ENCODE measurements at places on chromosomes 3 and 15.

GRCh38 chr15:90929246-90930019, 2.9 kb downstream of the HDDC3 start:
- peaks cover 36% of the 10 kb centered on the region for H3K4me1 ChIP-seq
- H3K27me3 ChIP-seq, result no peaks in the 10 kb centered on the region
- peak overlapping the region; percentile 100 for H3K27ac ChIP-seq
- peaks cover 4% of the 10 kb centered on the region for H3K36me3 ChIP-seq

GRCh38 chr15:48954538-48954937, 9.2 kb downstream of the SHC4 start:
- DNase-seq, result no peak
- no peaks in the 10 kb centered on the region for H3K36me3 ChIP-seq
- no peaks in the 10 kb centered on the region for H3K4me1 ChIP-seq
- no peak overlapping the region for H3K4me3 ChIP-seq
- H3K27ac ChIP-seq, result no peak overlapping the region
- H3K27me3 ChIP-seq, result peaks cover 4% of the 10 kb centered on the region

DNA sequence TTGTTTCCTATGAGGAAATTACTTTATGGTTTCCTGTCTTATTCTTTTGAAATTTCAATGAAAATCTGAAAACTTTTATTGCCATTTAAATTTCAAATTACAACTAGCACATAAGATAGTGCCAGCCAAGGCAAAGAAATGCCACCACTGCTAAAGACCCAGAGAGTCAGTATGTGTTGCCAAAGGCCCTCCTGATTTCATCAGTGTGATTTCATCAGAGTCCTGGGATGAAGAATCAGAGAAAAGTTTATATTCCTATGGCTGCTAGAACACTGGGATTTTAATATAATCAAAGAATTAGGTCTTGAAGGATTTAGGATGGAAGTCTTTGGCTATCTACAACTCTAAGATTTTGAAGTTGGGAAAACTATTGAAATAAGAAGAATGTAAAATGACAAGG, 434.2 kb upstream of the CCDC54 start:
- H3K4me3 ChIP-seq, result no peak overlapping the region
- no peaks in the 10 kb centered on the region for H3K27me3 ChIP-seq
- H3K4me1 ChIP-seq, result no peaks in the 10 kb centered on the region

GRCh38 chr3:129195731-129196256, 12.1 kb upstream of the CNBP start:
- H3K27me3 ChIP-seq, result no peaks in the 10 kb centered on the region
- peak; percentile 37 for DNase-seq
- H3K36me3 ChIP-seq, result no peaks in the 10 kb centered on the region
- H3K4me1 ChIP-seq, result peaks cover 7% of the 10 kb centered on the region

- peaks cover 5% of the 10 kb centered on the region for H3K27me3 ChIP-seq
- no peak for DNase-seq
- H3K36me3 ChIP-seq, result no peaks in the 10 kb centered on the region
- peak overlapping the region; percentile 81 for H3K4me3 ChIP-seq
Measured at GRCh38 chr15:69161878-69162213, 1.4 kb downstream of the GLCE start.

- no peak overlapping the region for H3K27ac ChIP-seq
- peaks cover 14% of the 10 kb centered on the region for H3K4me1 ChIP-seq
- H3K27me3 ChIP-seq, result no peaks in the 10 kb centered on the region
- H3K4me3 ChIP-seq, result no peak overlapping the region
- DNase-seq, result no peak
Measured at GRCh38 chr3:11606090-11606784, 37.5 kb downstream of the VGLL4 start.

DNA sequence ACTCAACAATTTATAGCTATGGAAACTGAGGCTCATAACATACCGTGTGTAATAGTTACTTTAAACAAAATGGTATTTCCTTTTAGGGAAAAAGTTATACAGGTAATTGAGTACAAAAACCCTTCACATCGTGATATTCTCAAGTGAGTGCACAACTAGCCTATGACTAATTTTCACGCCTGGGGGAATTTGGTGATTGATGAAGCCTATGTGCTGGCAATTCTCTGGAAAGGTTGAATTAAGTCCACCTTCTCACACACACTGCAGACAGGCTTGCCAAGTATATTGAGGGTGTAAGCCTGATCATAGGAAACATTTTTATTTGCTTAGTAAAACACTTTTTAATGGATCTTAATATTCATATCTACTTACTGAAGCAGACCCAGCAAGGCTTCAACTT, 41.3 kb upstream of the ROBO2 start:
- no peaks in the 10 kb centered on the region for H3K36me3 ChIP-seq
- no peak overlapping the region for H3K27ac ChIP-seq
- no peak overlapping the region for H3K4me3 ChIP-seq
- no peak for DNase-seq
- no peaks in the 10 kb centered on the region for H3K27me3 ChIP-seq
- no peaks in the 10 kb centered on the region for H3K4me1 ChIP-seq

GRCh38 chr3:81666502-81667121, 94.8 kb downstream of the GBE1 start:
- no peak for DNase-seq
- H3K27me3 ChIP-seq, result no peaks in the 10 kb centered on the region
- H3K27ac ChIP-seq, result no peak overlapping the region
- peaks cover 4% of the 10 kb centered on the region for H3K36me3 ChIP-seq

- no peaks in the 10 kb centered on the region for H3K36me3 ChIP-seq
- DNase-seq, result no peak
- no peaks in the 10 kb centered on the region for H3K27me3 ChIP-seq
- H3K4me1 ChIP-seq, result no peaks in the 10 kb centered on the region
- no peak overlapping the region for H3K27ac ChIP-seq
Measured at GRCh38 chr3:81462921-81463320, 298.5 kb downstream of the GBE1 start.

- H3K27me3 ChIP-seq, result no peaks in the 10 kb centered on the region
- no peak overlapping the region for H3K4me3 ChIP-seq
- peaks cover 58% of the 10 kb centered on the region for H3K36me3 ChIP-seq
Measured at GRCh38 chr3:12833222-12834161, 7.9 kb downstream of the RPL32 start.

- peak overlapping the region; percentile 85 for H3K27ac ChIP-seq
- peaks cover 55% of the 10 kb centered on the region for H3K4me1 ChIP-seq
- no peaks in the 10 kb centered on the region for H3K27me3 ChIP-seq
- H3K4me3 ChIP-seq, result no peak overlapping the region
Measured at GRCh38 chr3:14141144-14141543, 16.3 kb downstream of the TMEM43 start.

- H3K27me3 ChIP-seq, result peaks cover 7% of the 10 kb centered on the region
- H3K27ac ChIP-seq, result no peak overlapping the region
- no peaks in the 10 kb centered on the region for H3K36me3 ChIP-seq
- no peak overlapping the region for H3K4me3 ChIP-seq
Measured at GRCh38 chr3:124260206-124260915, 268.4 kb upstream of the ROPN1 start.

DNA sequence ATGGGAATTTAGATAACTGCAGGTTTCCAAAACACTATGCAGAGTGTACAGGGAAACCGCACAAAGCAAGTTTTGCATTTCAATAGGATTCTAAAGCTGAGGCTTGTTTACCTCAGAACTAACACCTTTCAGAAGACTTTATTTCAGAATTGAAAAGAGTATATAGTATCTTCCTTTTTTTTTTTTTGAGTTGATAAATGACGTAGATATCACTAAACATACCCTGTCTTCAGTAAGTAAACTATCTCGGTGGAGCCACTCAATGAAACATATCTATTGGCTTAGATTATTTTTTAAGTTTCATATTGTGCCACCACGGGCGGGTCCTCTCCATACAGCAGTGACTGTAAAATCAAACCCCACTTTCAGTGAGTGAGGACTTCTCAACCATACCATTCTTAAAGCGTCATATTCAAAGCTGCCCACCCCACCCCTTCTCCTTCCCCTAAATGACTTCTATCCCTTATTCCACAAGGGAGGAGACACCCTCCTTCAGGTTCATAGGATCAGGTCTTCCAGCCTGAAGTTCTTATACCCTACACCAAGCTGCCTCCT, 2.0 kb upstream of the TBL1XR1 start:
- H3K4me1 ChIP-seq, result peaks cover 42% of the 10 kb centered on the region
- peak; percentile 23 for DNase-seq
- peak overlapping the region; percentile 53 for H3K4me3 ChIP-seq

DNA sequence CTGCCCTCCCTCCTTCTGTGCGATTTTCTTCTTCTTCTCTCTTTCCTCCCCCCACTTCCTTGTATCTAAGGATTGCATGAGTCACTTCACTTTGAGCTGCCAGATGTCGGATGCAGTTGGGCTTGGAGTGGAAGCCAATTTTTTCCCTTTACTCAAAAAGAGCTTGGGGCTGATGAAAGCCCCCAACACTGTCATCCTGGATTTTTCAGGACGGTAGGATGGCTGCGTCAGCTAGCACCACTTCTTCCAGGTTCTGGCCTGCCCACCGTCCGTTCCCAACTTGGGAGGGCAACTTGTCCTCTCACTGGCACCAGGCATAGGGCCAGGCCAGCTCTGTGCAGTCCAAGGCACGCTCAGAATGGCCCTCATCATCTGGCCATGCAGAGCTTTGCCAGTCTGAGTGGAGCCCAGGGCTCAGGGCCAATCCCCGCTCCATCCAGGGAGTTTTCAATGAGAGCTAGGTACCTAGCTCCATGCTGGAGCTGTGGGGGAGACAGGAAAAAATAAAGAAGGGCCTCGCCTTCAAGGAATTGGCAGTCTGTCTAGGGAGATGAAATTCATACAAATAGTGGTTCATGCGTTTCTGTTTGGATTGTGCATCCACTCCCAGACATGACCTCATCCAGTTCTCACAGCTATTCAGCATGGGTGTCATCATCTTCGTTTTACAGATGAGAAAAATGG, 47.7 kb upstream of the INSYN1 start:
- DNase-seq, result no peak
- no peak overlapping the region for H3K4me3 ChIP-seq
- no peaks in the 10 kb centered on the region for H3K4me1 ChIP-seq
- H3K36me3 ChIP-seq, result no peaks in the 10 kb centered on the region
- no peak overlapping the region for H3K27ac ChIP-seq

DNA sequence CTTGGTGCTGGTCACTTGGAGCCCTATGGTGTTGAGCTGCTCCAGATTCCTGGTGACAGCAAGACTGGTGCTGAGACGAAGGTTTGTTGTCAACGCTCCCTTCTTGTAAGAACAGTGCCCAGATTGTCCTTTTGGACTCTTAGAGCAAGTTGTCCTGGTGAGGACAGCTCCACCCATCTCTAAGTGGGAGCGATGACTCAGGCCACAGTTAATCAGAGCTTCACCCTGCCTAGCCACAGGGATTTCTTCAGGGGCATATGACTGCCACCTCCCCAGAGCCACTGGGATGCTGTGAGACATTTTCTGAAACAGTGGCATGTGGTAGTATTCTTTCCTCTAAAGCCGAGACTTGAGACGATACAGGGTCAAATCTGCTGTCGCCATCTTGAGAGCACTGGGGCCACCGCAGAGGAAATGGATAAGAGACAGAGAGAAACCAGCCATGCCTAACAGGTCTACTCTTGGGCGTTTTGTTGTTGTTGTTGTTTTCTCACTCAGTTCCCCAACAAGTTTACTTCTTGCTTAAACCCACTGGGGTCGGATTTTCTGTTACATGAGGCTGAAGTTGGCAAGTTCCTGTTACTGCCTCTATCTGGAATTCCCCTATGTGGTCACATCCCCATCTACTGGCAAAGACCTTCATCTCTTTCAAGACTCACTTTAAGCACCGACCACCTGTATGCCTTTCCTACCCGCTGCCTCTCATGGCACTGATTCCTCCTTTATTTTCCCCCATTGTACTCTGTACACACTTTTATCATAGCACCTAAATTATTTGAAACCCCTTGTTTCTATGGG, 16.0 kb upstream of the PCOLCE2 start:
- H3K27ac ChIP-seq, result no peak overlapping the region
- peaks cover 3% of the 10 kb centered on the region for H3K4me1 ChIP-seq
- peaks cover 21% of the 10 kb centered on the region for H3K27me3 ChIP-seq
- H3K4me3 ChIP-seq, result no peak overlapping the region
